ENCODE measurements at places on chromosomes 11 and 22.

DNA sequence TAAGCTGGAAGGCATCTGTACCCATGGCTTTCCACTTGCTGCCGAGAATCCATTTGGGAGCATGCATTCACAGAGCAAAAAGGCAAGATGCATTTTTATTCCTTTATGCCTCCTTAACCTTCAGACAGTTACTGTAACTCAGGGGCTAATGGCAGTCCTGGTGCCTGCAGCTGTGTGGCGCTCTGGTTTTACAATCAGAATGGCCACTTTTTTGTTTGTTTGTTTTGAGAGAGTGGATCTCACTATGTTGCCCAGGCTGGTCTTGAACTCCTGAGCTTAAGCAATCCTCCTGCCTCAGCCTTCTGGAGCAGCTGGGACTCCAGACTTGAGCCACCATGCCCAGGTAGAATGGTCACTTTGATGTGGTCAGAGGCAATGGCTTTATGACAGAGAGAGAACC is 101.8 kb downstream of the NAV2 start:
- no peak for DNase-seq

- DNase-seq = peak; percentile 90
These were observed at the start of gene WNT11 for GRCh38 chr11:76206327-76207081. TSS of gene WNT11 (minus strand) at chr11:76206502. CDS start at chr11:76206407, 95 bp downstream.

DNA sequence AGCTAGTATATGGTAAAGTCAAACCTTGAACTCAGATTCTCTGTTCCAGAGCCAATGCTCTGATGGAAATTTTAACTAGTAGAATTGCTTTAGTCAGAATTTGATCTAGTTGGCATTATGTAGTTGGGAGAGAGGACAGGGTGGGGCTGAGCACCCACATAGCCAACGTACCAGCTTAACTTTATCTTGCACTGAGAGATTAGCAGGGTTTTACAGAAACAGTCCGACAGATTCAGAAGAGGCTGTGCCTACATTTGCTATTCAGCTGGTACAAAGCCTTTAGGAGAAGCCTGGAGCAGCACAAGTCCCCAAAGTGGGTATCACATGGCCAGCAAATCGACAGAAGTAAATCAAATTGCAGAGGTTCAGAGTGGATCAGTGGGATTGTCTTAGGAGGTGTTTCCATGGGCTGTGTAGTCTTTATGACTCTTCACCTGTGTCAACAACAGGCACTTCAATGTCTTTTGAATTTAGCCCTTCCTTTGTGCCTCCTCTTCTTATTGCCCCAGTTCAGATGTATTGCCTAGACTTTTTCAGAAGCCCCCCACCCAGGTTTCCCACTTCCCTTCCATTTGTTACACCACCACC is 7.3 kb upstream of the CSRP3 start:
- DNase-seq = no peak

- peak; percentile 31 for DNase-seq
These were observed 89.0 kb upstream of the GRK3 start for GRCh38 chr22:25475257-25476022.

DNA sequence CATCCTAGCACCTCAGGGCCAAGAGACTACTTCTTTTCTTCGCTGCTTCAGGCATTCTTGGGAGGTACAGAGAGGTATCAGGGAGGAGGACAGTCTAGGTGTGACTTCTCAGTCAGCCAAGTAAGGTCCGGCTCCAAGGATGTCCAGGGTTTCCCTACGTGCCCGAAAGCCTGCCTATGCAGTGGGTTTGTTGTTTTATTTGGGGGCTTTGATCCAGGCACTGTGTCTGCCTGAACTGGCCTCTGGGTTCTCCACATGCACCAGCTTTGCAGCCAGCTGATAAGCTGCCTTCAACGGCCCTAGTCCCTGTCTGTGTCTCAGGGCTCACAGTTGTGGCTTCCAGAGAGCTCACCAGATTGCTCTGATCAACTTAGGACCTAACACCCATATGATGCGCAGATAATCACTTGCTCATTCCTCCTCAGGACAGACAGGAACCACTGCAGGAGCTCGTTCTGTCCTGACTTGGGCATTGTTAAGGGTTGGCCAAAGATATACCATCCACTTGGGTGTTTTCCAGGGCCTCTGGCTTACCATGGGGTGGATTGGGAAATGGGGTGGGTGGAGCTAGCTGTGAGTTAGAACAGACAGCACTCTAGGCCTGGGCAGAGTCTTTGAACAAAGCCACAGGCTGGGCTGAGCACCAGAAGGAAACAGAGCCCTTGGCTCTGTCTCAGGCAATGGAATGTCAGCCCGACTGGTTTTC is 45.5 kb upstream of the CRYBB3 start:
- DNase-seq = no peak

DNA sequence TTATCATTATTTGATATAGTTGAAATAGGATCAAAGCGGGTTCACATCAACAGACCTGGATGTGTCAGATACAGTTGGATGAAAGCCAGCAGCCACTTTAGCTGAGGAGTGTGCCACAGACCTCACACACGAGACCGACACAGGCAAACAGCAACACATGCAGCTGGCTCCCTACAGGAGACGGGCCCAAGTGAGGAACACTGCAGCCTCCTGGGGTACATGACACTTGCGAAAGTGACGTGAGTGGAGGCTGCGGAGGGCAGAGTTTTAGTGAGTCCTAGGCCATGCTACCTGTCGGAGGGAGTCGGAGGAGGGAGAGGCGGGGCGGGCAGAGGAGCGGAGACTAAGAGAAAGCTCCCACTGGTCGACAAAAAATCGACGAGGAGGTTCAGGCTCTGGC is 100.9 kb upstream of the BID start:
- no peak for DNase-seq

GRCh38 chr11:15773476-15774387 is 582.6 kb downstream of the SOX6 start:
- DNase-seq = no peak

DNA sequence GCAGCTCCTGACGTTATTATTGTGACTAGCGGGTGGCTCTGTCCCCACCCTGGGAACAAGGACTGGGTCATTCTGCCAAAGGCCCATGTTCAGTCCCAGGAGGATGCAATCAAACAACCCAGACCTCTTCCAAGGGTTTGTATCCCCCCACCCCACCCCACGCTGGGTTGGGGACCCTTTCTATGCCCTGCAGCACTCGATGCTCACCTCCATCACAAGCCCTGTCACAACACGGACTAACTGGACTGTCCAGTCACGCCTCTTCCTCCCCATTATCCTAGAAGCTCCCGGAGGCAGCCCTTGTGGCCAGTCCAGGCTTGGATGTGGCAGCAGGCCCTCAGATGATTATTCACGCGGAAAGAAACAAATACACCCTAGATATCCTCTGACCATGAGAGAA is 3.7 kb downstream of the SHANK2 start:
- DNase-seq = no peak

GRCh38 chr11:110759972-110760381 is 47.7 kb upstream of the ARHGAP20 start:
- DNase-seq = no peak

DNA sequence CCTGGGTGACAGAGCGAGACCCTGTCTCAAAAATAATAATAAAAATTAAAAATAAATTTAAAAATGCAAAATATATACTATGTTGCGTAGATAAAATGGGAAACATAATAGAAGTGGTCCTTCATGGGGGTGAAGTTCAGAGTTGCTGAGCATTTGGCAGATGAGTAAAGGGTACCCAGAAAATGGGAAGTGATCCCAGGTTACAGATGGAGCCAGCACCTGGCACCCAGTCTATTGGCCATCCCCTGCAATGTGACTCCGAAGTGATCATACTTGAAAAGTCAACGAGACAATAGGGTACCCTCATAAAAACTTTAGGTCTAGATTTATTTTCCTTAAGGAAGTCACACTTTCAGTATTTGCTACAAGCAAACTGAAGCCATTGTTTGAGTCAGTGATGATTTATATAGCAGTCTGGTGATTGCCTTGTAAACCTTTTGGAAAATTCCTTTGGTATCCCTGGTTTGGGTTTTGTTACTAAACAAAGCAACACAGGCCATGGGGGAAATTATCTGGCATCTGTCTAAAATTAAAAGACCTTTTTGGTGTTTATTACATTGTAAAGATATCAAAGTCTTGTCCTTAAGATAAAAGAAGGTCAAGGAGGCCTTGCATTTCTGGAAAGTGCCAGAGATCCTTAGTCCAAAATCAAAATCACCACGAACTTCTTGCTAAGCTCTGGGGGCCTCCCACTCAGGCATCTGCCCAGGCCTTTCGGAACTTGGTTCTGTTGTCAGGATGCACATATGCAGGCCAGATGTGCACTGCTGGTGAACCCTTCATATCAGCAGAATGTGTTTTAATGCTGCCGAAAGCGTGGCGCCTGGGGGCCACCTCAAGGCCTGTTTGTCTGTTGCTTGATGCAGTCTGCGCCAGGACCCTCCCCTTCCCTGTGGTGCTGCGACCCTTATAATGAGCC is 4.3 kb downstream of the SMARCB1 start:
- no peak for DNase-seq

DNA sequence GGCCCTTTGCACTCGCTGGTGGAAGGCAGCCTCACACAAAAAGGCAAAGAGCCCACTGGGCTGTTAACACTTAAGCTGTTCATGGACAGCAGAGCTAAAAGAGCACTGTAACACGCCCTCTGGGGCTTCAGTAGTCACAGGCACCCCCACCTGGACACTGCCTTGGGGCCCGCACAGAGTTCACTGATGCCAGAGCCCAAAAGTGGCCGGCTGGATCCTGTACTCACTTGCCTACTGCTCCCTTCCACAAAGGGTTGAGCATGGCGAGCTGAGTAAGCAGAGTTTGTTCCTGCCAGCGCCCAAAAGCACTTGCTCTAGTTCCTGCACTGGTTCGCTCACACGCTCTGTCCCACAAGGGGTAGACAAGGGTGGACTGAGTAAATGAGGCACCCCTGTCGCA is 78.8 kb downstream of the RELT start:
- DNase-seq = no peak

GRCh38 chr11:58926695-58927094 is 12.6 kb upstream of the GLYATL1 start:
- no peak for DNase-seq

DNA sequence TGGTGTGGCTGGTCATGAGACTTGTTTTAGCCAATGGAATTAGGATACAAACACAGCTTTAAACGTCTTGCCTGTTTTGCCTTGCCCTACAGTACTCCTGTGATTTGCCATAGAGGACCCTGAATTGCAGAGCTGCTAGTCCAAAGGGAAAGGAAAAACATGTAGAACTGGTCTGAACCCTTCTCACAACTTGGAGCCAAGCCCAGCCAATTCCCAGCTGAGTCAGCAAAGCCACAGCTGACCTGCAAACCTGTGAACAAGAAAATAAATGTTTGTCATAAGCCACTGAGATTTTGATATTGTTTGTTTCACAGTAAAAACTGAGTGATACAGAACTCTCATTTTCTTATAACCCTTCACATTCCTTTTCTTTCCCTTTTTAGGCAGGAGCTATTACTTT is 360.5 kb upstream of the API5 start:
- DNase-seq = no peak

DNA sequence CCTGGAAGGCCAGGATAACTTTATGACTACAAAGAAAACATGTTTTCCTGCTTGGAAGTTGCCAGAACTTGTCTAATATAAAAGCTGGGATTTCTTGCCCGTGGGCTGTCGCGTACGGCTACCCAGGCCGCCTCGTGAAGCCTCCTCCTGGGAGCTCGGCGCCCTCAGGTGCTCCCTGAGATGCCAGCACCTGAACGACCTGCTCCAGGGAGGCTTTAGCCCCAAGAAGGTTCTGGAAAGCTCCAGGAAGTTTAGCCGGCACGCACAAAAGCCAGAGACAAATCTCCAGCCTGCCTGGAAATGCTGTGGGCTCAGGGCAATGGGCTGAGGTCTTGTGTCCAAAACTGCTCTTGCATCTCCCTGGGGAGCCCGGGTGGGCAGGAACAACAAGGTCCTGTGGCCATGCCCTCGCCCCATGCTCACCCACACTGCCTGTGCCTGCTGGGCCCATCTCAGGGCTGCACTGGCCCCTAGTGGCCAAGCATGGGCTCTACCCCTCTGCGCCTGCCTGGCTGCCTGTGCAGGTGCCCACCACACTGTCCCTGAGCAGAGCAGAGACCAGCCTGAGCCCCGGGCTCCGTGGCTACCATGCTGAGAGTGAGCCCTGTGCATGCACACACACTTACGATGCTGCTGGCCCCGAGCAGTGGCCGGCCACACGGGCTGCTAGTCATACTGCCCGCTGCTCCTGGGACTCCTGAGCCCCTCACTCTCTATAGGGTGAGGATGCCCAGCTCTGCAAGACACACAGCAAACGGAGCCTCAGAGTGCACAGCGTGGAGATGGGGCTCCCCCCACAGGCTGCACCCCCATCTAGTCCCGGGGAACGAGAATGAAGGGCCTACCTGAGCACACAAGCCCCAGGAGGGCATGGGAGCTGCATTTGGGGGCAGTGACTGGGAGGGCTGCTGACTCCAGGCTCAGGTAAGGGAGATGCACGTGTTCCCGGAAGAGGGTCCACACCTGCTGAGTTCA is 4.9 kb upstream of the CELSR1 start:
- DNase-seq = peak; percentile 82

DNA sequence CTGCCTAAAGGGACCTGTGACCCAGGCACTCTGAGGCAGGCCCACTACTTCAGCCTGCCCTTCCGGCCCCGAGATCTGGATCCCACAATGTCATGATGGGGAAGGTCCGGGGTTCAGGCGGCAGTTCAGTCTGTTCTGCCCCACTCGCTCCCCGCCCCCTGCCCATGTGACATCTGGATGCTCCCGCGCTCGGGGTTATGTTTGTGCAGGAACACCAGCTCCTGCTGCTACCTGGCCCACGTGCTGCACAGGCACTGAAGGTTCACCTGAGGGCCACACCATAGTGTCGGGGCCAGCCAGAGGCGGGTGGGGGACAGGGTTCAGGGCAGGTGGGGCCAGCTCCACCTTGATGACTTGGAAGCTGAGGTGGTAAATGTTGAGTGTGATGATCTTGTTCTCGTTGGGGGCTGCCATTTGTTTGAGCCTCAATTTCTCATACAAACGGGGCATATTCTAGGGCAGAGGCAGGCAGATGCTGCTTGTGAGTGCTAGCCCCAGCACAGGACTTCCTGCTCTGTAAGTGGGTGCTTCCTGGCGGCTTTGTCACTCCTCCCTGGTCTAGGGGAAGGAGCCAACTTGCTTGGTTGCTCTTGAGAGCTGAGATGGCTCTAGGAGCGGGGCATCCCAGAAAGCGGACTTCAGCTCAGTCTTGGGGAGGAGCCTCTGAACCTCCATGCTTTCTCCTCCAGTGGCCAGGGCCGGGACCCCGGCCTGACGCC is 4.4 kb upstream of the SIPA1 start:
- no peak for DNase-seq

DNA sequence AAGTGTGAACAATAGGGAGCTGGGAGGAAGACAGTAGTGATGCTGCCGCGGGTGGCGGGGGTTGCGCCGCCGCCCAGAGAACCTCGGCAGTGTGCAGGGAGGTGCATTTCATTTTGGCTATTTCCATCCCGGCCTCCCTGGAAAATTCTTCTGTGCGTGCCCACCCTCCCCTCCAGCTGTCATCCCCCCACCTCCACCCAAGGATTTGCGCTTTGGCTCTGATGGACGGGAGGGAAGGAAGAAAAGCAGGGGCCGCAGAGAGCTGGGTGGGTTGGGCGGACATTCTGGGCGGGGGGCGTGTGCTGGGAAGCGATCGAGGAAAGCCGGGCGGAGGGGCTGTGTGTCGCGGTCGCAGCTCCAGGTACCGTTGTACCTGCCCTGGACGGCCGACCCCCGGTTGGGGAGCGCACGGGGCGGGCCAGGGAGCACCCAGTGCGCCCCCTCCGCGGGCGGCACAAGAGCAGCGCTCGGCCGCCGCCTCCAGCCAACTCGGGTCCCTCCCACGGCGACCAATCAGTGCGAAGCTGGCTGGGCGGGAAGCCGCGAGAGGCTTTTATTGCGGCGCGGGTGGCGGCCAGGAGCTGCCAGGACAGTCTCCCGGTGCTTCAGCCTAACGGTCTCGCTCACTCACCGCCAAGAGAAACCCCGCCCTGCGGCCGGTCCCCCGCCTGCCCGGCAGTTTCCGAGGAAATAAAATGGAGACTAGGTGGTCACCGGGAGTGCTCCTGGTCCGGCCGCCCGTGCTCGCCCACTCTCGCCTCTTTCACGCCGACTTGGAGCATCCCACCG is 1.6 kb downstream of the NCAM1 start:
- peak; percentile 80 for DNase-seq

Measured in nephron progenitor cell (in vitro differentiated cells).